ENCODE measurements at places on chromosomes 6 and 20.

GRCh38 chr6:145630598-145630997, 104.7 kb downstream of the EPM2A start:
- no peak for DNase-seq

DNA sequence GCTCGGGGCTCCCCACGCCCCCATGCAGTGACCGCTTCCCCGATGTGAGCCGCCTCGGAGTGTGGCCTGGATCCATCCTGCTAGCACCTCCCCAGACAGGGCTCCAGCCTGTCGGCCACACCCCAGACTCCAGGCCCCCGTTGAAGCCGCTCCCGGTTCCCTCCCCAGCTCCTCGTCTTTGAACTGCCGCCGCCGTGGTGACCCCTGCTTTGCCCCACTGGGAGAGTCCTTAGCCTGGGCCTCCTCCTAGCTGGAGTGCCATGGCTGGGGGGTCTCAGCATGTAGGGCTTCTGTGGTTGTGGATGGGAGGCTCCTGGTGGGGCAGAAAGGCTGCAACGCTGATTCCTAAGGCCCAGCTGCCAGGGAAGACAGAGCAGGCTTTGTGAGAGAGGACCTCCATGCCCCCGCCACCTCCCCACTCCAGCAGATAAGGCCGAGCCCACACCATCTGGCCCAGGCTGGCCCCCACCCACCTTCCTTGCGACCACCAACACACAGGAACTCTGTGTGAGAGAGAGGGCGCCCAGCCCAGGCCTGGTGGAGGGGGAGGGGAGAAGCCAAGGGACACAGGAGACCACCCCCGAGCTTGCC, 11.4 kb downstream of the FOXS1 start:
- no peak for DNase-seq

- no peak for DNase-seq
Measured at GRCh38 chr20:49448917-49449316, 33.6 kb downstream of the KCNB1 start.

DNA sequence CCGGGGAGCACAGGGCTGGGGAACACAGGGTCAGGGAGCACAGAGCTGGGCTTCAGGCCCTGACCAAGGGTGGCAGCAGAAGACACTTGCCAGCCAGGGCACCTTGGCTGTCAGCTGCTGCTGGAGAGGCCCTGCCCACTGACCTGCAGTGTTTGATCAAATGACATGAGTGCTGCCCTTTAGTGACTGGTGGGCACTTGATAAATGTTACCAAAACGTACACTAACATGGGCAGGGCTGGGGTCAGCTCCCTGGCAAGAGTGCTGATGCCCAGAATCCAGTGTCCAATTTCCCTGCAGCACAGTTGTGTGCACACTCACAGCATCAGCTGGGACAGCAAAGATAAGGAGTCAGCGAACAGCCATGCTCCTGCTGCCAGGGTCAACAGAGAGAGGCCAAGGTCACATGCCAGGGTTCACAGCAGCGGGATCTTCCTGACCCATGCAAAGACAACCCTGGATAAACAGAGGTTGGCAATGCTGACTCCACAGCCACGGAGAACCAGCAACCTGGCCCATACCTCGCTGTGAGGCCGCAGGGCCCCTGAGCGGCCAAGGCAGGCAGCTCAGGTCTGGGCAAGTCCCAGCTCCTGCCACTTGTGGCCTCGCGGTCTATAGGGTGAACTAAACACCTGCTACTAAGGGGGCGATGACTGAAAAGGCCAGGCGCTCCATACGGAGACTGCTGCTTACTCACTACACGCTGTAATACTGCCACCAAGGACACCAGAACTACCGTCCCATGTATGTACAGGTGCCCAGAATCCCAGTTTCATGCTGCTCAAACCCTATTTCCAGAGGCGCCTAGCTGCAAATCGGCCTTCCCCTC, 46.3 kb downstream of the NINL start:
- no peak for DNase-seq

DNA sequence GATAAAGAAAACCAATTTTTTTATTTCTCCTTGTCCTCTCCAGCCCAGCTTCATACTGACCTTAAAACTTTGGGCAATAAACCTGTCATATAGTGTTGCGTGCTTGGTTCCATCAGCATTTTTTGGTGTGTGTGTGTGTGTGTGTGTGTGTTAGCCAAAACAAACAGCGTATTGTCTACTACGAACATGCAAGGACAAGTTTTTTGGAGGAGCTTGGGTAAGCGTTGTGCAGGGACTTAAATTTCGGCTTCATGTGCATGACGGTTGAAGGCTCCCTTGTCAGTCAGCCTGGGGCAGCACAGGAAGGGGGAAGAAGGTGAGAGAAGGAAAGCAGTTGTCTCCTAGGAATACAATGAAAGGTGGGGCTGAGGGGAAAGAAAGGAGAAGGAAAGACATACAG, 62.0 kb upstream of the PAX1 start:
- DNase-seq: no peak

DNA sequence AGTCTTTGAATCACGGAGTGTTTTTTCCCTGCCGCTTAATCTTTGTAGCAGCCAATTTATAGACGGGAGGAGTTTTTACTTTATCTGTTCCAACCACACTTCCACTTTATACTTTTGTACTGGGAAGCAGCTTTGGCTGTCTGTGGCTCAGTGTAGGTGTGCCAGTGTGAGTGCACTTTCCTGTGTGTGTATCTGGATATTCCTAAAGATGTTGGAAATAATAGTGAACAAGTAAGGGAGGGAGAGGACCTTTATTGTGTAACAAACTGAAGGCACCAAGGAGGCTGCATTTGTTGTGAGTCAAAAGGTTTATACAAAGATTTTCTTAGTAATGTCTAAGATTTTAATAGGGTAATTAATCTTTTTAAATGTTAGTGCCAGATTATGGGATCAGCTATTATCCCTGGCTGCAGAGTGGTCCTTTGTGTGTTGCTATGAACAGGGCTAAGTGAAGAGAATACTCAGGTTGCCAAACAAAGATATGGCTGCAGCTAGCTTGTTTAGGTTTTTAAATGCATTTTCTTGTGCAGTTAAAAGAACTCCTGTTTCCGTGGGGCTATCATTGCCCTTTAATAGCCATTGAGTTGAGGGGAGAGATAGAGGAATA, 226.3 kb downstream of the RNF144B start:
- no peak for DNase-seq

- DNase-seq: no peak
Measured at GRCh38 chr20:43460172-43460829, 2.6 kb downstream of the SRSF6 start.

DNA sequence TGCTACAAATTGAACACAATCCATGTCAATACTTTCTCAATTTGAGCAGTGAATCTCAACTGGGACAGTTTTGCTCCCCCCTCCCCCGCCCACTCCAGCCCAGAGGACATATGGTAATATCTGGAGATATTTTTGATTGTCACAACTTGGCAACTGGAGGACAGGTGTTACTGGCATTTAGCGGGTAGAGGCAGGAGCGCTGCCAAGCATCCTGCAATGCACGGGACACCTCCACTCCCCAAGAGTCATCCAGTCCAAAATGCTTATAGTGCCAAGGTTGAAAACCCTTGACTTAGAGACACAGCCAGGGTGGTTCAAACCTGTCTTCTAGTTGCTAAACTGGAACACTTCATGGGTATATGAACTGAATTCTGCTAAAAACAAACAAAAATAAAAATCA, 26.9 kb upstream of the LRRC1 start:
- no peak for DNase-seq

- no peak for DNase-seq
Measured at GRCh38 chr6:115613488-115613887, 447.2 kb downstream of the FRK start.

DNA sequence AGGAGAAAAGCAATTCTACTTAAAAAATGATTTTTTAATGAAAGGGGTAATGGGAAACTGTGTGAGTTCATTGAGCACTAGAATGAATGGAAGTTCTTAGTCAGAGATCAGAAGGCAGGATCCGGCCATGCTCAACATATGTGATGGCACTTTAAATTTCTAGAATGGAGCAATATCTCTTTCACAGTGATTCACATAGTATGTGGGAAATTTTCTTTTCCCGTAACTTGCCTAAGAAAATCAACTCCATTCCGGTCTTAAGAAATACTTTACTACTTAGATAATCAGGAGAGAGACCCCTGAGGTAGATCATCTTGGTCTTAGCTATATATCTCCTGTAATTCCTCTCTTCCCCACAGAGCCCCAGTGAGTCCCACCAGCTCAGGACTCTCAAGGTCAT, 131.8 kb downstream of the SCML4 start:
- no peak for DNase-seq

GRCh38 chr20:13202565-13202964, 18.5 kb upstream of the ISM1 start:
- no peak for DNase-seq

DNA sequence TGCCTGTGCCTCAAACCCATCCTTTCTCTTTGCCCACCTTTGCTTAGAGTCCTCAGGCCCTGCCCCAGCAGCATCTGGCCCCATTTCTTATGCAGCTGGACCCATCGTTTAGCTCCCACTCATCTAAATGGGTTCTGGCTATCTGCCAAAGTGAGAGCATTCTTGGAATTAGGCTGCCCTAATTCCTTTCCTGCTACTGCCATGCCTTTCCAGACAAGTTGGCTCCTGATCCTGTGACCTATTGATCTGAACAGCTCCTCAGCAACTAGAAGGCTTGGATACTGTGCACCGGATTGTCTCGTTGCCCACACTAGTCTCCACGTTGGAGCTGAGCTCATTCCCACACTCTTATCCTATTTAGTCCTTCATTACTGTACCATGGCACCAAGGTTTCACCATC, 22.9 kb downstream of the DZANK1 start:
- no peak for DNase-seq

- DNase-seq: no peak
Measured at GRCh38 chr6:123533862-123534648, 102.7 kb downstream of the TRDN start.

DNA sequence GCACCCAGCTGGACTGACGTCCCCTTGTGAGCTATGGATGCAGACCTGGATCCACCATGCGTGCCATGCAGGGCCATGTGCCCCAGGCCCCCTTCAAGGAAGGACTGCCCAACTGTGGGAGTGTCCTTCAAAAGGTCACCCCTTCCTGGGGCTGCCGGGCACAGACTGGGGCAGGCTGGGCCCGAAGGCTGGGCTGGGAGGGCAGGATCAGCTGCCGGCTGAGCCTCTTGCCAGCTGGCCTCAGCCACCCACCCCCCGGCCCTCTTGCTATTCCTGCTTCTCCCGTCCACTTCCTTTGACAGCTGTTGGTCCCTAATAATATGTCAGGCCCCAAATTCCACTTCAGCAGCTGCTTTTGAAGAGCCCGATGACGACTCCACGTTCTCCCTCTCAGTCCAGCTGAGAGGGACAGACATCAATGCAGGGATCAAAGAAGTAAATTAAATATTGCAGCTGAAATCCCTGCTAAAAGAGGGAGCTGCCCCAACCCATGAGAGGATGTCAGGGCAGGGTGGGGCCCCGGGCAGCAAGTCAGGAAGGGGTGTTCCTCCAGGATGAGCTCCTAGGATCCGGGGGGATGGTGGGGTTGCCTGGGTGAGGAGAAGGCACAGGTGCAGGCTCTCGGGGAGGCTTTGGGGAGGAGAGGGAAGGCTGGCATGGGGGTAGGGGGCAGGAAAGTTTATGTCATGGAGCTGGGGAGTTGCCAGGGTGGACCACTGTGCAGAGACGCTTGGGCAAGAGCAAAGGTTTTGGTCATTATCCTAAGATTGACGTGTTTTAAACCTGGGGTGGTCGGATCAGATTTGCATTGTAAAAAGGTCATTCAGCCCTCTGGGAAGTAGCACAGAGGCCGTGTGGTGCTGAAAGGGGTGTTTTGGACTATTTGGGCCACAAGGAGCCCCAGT, 185.0 kb downstream of the ANKRD60 start:
- no peak for DNase-seq

DNA sequence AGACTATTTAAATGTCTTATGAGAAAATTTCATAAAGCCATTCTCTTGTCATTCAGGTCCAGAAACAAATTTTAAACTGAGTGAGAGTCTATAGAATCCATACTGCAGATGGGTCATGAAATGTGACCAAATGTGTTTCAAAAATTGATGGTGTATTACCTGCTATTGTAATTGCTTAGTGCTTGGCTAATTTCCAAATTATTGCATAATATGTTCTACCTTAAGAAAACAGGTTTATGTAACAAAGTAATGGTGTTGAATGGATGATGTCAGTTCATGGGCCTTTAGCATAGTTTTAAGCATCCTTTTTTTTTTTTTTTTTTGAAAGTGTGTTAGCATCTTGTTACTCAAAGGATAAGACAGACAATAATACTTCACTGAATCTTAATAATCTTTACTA, 5.0 kb downstream of the MARCKS start:
- DNase-seq: no peak

- DNase-seq: no peak
Measured at GRCh38 chr6:25447570-25447929, 168.4 kb downstream of the CARMIL1 start.

- DNase-seq: no peak
Measured at GRCh38 chr6:125963817-125964216, 7.2 kb downstream of the HINT3 start.

DNA sequence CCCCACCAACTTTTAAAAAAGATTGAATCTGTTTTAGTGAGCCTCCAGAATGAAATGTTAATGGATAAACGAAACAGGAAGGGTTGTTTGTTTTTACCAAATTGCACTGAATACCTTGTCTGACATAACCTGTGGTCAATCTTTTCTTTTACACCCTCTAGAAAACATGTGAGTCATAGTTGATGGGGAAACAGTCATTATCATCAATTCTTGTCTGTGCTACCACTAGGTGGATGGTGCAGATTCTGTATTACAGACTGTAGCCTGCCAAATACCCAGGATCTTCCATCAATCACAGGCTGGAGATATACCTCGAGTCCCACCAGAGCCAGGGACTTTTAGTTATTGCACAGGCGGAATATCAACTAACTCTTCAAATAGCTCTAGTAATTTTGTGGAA, 29.5 kb upstream of the PKIB start:
- no peak for DNase-seq

DNA sequence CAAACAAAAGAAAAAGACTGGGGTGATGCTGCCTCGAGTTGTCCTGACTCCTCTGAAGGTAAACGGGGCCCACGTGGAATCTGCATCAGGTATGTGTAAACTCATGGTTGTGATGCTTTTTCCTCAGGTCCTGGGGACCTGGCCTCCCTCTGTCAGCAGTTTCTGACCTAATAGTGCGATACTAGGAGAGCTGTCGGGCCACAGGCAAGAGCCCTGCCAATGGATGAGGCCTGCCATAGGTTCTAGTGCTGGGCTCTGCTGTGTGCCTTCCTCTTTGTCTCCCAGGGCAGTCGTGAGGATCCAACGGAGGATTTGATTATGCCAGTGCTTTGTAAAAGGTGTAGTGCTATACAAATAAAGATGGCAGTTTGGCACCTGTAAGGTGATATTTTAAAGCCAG, 71.2 kb downstream of the ASXL1 start:
- DNase-seq: no peak

DNA sequence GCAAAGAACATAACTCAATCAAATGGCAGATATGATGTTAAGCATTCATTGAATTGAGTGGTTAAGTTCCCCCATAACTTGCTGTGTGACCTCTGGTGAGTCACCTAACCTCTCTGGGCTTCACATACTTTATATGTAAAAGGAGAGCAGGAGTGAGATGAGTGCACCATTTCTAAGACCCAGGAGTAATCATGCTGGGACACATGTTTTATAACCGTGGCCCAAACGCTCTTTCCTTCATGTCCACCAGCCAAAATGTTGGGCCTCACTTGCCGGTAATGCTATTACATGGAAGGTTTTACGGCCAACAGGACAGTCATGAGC, 40.3 kb upstream of the CCDC167 start:
- DNase-seq: no peak

- DNase-seq: no peak
Measured at GRCh38 chr6:25156123-25156522, 123.1 kb upstream of the CARMIL1 start.

- DNase-seq: no peak
Measured at GRCh38 chr6:54856129-54856528, 9.6 kb downstream of the FAM83B start.
